Psoas muscle (tissue), 8 donors: ENCODE measurements at places on chromosomes 3 and 15. TPM values are rescaled to one million over a fixed set of nuclear protein-coding genes. Genes with fewer than 3 reads are reported as not detected.
A peak's percentile ranks its signal among the peaks of the same experiment; 100 is the strongest.

GRCh38 chr3:147589016-147589415, 179.9 kb downstream of the ZIC1 start:
- H3K27ac ChIP-seq, result no peak overlapping the region
- no peaks in the 10 kb centered on the region for H3K4me1 ChIP-seq
- H3K4me3 ChIP-seq, result no peak overlapping the region
- DNase-seq, result no peak

- peaks cover 16% of the 10 kb centered on the region for H3K4me1 ChIP-seq
- H3K36me3 ChIP-seq, result no peaks in the 10 kb centered on the region
- no peak for DNase-seq
- no peak overlapping the region for H3K27ac ChIP-seq
- no peaks in the 10 kb centered on the region for H3K27me3 ChIP-seq
These were observed 8.9 kb downstream of the AKAP13 start for GRCh38 chr15:85389306-85389650.

The LRRC15 gene
- not detected for total RNA-seq

DNA sequence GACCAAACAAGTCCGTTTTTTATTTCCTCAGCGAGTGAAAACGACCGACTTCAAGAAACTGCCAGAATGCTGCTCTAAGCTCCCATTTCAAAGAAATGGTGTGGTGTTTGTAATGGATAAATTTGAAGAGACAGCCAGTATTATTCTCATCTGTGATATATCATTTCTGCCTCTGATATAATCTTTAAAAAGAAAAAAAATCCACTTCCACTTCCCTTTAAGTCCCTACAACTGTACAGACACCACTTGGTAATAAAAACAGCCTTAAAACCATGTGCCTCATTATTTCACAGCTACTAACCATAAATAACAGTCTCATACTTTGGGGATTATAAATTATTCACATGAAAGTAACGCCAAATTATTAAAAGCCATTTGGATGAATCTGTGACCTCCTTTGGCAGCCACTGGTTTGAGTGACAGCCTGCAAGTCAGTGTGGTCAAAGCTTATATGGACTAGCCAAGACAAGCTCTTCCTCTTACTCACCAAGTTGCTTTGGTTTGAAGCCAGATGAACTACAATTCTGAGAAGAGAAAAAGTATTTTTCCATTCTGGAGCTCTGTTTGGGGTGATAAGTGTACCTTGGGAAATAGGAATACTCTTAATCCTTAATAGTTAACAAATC, 168.0 kb downstream of the SHOX2 start:
- H3K4me1 ChIP-seq, result no peaks in the 10 kb centered on the region
- H3K36me3 ChIP-seq, result no peaks in the 10 kb centered on the region
- no peak overlapping the region for H3K4me3 ChIP-seq
- DNase-seq, result no peak

DNA sequence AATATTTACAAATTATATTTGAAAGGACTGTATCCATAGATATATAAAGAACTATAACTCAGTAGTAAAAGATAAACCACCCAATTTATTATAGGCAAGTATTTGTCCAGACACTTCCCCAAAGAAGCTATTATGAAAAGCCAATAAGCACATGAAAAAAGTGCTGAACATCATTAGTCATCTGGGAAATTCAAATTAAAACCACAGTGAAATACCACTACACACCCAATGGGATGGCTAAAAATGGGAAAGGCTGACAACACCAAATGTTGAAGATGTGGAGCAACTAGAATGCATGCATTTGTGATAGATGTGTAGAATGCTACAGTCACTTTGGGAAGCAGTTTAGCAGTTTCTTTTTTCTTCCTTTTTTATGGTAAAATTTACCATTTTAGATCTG, 147.0 kb downstream of the PDE8A start:
- peaks cover 4% of the 10 kb centered on the region for H3K36me3 ChIP-seq
- no peaks in the 10 kb centered on the region for H3K4me1 ChIP-seq
- no peak overlapping the region for H3K4me3 ChIP-seq
- H3K27me3 ChIP-seq, result no peaks in the 10 kb centered on the region
- no peak overlapping the region for H3K27ac ChIP-seq
- no peak for DNase-seq

- no peak overlapping the region for H3K4me3 ChIP-seq
- H3K27ac ChIP-seq, result no peak overlapping the region
- H3K36me3 ChIP-seq, result no peaks in the 10 kb centered on the region
- H3K4me1 ChIP-seq, result peaks cover 6% of the 10 kb centered on the region
- no peak for DNase-seq
- no peaks in the 10 kb centered on the region for H3K27me3 ChIP-seq
These were observed 70.8 kb upstream of the FILIP1L start for GRCh38 chr3:100184948-100185570.

DNA sequence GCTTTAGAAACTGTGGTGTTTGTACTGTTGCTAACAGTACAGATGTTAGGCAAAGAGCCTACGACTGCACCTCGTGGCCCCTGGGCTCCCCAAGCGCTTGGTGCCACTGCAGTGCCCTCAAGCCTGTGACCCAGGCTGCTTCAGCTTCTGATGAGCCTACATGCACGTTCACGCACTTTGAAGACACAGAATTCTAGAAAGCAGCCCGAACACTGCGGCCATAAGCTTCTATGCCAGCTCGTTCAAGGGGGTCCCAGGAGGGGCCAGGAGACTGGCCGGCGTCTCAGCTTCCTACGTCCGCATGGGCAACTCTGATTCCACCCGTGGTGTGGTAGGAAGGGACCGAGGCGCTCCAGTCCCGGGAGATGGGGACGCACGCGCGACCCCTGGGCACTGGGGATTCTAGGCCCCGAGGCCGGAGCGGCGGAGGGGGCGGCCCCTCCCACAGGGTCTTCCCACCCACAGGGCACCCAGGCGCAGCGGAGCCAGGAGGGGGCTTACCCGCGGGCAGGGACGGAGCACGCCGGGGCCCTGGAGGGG, 653 bp downstream of the MYO5C start:
- no peak for DNase-seq
- H3K27ac ChIP-seq, result peak overlapping the region; percentile 23

- no peak overlapping the region for H3K27ac ChIP-seq
- no peaks in the 10 kb centered on the region for H3K27me3 ChIP-seq
- DNase-seq, result no peak
- H3K4me3 ChIP-seq, result no peak overlapping the region
- peaks cover 10% of the 10 kb centered on the region for H3K4me1 ChIP-seq
- no peaks in the 10 kb centered on the region for H3K36me3 ChIP-seq
These were observed 64.2 kb upstream of the CMSS1 start for GRCh38 chr3:99753268-99753975.

DNA sequence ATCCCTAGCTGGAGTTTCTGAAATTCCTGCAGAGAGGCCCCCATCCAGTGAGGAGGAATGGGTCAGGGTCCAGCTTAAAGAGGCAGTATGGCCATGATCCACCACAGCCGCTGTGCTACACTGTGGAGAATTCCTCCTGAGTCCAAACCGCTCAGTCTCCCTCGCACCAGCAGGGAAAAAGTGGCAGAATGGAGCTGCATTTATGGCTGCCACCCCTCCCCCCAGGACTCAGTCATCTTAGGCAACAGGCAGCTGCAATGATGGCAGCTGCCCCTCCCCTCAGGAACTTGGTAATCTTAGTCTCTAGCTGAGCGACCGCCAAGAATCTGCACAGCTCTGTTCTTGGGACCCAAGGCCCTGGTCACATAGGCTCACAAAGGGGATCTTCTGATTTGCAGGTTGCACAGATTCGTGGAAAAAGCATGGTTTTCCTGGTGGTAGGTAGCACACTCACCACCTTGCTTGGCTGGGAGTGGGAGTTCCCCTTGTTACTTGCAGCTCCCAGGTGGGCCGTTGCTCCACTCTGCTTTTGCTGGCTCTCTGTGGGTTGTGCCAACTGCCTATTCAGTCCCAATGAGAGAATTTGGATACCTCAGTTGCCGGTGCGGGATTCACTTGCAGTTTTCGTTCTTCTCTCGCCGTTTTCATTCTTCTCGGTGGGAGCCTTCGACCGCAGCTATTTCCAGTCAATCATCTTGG, 204.1 kb downstream of the STXBP5L start:
- H3K4me1 ChIP-seq, result no peaks in the 10 kb centered on the region
- no peak for DNase-seq
- H3K4me3 ChIP-seq, result no peak overlapping the region

The DUOXA2 gene
- not detected for total RNA-seq
